ENCODE measurements at places on chromosomes 7 and 10. TPM values are rescaled to one million over a fixed set of nuclear protein-coding genes. Genes with fewer than 3 reads are reported as not detected.

GRCh38 chr10:58438986-58439385, 53.8 kb downstream of the TFAM start:
- no peak for DNase-seq

DNA sequence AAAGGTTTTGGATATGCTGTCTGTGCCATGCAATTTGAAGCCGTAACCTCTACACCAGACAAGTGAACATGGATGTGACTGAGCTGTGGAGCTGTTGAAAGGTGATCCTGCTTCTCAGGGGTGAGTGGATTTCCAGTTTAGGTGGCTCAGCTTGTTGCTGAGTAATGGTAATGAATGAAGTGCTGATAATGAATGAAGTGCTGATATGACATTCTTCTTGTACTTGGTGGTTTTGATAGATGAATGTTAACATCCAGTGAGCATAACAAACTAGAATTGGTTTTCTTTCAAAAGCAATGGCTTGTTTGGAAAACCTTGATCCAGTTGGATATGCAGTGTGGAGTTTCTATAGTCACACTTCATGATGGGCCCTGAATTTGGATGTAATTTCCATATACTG, 89.7 kb upstream of the FZD8 start:
- no peak for DNase-seq

DNA sequence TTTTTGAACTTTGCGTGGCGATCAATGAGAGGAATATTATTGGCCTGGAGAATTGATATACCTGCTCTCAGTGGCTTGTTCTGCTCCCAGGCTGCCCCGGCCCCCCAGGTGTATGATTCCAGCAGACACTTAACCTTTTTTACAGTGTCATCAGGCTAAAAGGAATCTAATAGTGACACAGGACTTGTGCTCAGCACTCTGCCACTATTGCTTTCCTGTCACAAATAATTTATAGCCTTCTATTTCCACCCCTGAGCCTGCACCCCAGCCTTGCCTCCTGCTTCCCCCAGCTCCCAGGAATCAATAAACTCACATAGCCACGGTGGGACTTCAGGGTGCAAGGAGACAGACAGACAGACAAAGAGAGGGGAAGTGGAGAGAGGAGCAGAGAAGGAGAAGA, 28.3 kb downstream of the PAX2 start:
- no peak for DNase-seq

GRID1 gene
- 1.5 TPM for total RNA-seq

H2BK1 gene
- not detected for total RNA-seq

- no peak for DNase-seq
These were observed 26.8 kb downstream of the PRPF18 start for GRCh38 chr10:13613519-13613918.

DNA sequence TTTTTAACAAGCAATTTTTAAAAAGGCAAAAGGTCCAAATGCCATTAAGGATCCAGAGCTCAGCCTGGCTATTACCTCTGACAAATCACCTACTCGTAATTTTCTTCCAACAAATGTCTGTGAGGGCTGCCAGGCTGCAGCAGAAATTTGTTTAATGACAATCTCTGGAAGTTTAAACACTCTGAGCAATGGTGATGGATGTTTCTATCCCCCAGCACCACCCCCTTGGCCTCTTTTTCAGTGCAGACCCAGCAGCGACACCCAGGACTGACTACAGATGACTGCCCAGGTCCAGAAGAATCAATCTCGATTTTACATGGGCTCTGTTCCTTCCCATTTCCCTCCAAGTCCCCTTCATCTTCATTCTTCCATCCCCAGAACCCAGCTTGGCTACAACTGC, 201.4 kb upstream of the AOAH start:
- no peak for DNase-seq

DNA sequence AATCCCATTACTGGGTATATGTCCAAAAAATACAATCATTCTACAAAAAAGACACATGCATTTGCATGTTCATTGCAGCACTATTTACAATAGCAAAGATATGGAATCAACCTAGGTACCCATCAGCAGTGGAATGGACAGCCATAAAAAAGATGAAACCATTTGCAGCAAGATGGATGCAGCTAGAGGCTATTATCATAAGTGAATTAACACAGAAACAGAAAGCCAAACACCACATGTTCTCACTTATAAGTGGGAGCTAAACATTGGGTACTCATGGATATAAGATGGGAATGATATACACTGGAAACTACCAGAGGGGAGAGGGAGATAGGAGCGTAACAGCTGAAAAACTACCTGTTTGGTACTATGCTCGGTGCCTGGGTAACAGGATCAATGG, 154.0 kb downstream of the TMEM26 start:
- no peak for DNase-seq

DNA sequence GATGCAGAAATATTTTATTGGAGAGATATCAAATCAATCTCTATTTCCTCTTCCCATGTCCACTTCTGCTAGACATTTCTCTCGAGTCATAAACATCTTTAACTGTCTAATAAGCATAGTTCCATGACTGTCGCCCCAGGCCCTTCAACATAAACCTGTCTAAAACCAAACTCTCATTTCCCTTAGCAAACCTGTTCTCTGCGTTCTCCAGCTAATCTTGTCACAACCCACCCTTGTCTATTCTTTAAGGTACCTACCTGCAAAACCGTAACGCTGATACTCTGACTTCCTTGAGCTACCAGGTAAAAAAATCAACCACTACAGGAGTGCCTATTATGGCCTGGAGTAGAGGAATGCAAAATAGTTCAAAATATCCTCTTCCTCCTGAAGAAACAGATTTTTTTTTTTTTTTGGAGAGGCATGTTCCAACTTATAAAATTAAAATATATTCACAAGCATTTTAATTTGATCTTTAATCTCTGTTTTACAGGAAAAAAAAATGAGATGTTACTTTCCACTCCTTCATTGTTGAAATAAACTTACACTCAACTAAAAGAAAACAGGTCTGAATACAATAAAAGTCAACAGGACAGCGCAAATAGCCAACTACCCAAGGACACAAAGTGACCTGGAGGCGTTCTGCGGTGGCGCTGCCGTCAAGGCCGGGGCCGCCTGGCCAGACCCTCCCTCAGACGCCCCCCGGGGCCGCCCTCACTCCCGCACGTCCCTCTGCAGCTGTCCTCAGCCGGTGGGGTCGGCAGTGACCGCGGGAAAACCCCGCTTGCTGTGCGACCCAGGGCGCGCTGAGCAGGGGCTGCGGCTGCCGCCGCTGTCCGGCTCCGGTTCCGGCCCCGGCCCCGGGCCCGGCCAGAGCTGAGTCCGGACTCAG, 765 bp downstream of the SLC25A40 start:
- DNase-seq = no peak

DNA sequence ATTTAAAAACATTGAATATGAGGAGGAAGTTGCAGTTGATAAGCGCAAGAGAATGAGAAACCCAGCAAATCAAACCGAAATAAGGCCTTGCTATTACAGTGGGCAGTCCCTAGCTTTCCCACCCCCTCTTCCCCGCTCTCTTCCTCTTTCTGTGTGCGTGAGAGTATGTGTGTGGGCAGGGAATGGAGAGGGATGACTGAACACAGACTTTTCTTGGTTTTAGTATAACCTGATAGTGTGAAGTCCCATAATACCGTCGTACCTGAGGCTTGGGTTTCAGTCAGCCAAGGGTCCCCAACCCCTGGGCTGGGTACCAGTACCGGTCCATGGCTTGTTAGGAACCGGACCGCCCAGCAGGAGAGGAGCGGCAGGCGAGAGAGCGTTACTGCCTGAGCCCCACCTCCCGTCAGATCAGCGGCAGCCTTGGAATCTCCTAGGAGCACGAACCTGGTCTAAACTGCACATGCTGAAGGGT, 255.3 kb downstream of the CELF2 start:
- no peak for DNase-seq

GRCh38 chr7:101998906-101999240, 181.4 kb downstream of the CUX1 start:
- no peak for DNase-seq

DNA sequence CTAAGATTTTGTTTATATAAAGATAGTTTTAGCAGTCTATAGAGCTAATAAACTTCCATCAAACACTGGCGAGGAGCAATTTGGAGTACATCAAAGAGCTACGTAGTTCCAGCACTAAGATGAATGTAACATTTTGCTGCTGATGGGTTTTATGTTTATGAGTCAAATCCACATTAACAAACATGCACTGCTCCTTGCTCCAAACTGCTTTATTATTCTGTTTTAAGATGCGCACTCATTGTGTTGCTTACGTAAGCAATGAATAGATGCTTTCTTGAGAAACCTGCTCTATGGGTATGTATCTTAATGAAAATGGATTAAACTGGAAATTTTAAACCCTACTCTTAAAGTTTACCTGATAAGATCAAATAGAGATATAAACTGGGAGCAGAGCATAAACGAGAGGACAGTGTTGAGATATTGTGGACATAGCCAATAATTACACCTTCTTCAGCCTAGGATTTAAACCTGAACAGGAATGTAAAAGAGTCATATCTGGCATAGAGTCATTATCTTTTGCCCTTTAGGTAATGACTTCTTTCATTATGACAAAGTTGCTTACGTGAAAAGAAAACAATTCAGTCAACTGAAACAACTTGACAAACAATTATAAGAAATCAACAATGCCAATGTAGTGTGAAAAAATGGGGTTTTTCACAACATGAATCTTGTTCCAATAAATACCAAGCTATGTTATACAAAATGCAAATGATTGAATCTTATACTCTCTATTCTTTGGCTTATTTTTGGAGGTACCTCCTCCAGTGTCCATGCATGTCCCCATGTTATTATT, 153.5 kb upstream of the MTPN start:
- no peak for DNase-seq

MCM10 gene
- 2.2 TPM for total RNA-seq

MOSPD3 gene
- total RNA-seq = 8.9 TPM

Data from omental fat pad (tissue), 4 donors.